Naive thymus-derived CD8-positive, alpha-beta T cell (primary cell): ENCODE measurements at places on chromosomes 1 and 21.

GRCh38 chr1:34757386-34757785 is 2.2 kb upstream of the GJB4 start:
- no peak for DNase-seq

GRCh38 chr21:21029164-21029563 is 31.0 kb downstream of the NCAM2 start:
- DNase-seq, result no peak

DNA sequence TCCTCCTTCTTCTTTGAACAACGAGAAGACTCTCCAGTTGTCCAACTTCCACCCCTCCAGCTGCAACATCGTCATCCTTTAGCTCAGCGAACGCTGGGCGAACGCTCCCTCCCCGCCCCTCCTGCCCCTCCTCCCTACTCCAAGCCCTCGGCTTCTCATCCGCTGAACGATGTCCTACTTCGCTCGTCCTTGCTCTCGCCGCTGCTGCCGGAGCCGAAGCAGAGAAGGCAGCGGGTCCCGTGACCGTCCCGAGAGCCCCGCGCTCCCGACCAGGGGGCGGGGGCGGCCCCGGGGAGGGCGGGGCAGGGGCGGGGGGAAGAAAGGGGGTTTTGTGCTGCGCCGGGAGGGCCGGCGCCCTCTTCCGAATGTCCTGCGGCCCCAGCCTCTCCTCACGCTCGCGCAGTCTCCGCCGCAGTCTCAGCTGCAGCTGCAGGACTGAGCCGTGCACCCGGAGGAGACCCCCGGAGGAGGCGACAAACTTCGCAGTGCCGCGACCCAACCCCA is at the start of gene BCAN:
Gene BCAN (plus strand): TSS at position 357 of the 504 bp plus-strand sequence. CDS start 3,938 bp downstream, outside the sequence.
- DNase-seq, result no peak

- DNase-seq, result no peak
Observed at GRCh38 chr1:42221952-42222606, 57.5 kb upstream of the GUCA2A start.

DNA sequence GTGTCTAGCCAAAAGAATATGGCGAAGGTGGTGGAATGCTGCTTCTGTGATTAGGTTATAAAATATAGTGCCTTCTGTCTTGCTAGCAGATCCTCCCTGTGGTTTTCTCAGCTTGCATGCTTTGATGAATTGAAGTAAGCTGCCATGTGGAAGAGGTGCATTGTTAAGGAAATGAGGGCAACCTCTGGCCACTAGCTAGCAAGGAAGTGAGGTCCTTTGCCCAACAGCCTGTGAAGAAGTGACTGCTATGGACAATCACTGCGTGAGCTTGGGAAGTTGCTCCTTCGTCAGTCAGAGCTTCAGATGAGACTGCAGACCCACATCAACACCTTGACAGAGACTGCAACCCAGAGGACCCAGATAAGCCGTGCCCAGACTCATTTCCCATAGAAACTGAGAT is 109.4 kb downstream of the GIPC2 start:
- DNase-seq, result no peak

- no peak for DNase-seq
Observed at GRCh38 chr1:157274698-157275534, 136.7 kb upstream of the ETV3 start.

GRCh38 chr1:228873709-228874108 is 138.4 kb downstream of the RHOU start:
- DNase-seq, result no peak

GRCh38 chr1:171869097-171869496 is 27.8 kb downstream of the DNM3 start:
- DNase-seq, result no peak

DNA sequence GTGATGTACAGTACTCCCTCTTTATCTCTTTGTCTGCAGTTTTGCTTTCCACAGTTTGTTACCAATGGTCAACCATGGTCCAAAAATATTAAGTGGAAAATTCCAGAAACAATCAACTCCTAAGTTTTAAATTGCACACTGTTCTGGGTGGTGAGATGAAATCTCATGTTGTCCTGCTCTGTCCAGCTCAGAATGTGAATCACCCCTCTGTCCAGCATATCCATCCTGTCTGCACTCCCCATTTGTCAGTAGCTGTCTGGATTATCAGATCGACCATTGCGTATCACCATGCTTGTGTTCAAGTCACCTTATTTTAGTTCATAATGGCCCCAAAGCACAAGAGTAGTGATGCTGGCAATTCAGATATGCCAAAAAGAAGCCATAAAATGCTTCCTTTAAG is 118.2 kb upstream of the PDE4B start:
- no peak for DNase-seq

- no peak for DNase-seq
Observed at GRCh38 chr21:39604951-39605350, 7.8 kb upstream of the B3GALT5 start.
